Mammary epithelial cell (primary cell): ENCODE measurements at places on chromosomes 13 and 19. TPM values are rescaled to one million over a fixed set of nuclear protein-coding genes. Genes with fewer than 3 reads are reported as not detected.

PRKCG gene
- polyA plus RNA-seq: not detected

VMAC gene
- 1.2 TPM for polyA plus RNA-seq

DNA sequence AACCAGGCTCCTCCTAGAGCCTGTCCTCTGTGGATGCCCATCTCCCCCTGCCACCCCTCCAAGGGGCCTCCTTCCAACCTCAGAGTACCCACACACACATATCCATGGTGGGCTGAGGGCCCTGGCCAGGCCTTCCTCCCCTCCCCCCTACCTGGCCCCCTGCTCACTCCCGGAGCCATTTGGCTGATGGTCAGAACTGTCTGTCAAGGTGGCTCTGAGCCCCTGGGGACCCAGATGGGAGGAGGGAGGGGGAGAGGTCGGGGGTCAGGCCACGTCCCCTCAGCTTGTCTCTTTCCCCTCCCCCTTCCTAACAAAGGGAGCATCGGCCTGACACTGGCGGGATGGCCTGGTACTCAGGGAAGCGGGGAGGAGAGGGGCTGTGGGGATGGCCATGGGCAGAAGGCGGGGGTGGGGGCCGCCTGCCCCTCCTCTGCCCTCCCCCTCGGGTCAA, 18.7 kb upstream of the POU2F2 start:
- DNase-seq: no peak

DNA sequence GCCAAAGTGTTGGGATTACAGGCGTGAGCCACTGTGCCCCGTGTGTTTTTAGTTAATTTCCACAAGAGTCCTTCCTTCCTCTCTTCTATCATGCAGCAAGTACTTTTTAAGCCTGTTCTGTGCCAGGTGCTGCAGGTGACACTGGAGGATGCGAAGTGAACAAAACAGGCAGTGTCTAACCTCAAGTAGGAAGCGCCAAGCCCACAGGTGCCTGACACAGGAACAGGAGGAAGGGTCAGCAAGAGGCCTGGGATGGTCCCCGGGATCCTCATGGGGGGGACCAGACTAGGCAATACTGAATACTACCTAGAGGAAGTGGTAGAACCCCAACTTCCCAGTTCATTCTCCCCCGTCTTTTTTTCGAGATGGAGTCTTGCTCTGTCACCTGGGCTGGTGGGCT, 1.8 kb upstream of the CALR start:
- DNase-seq: no peak

GRCh38 chr13:38582133-38582532, 104.7 kb upstream of the FREM2 start:
- DNase-seq: peak; percentile 44

DNA sequence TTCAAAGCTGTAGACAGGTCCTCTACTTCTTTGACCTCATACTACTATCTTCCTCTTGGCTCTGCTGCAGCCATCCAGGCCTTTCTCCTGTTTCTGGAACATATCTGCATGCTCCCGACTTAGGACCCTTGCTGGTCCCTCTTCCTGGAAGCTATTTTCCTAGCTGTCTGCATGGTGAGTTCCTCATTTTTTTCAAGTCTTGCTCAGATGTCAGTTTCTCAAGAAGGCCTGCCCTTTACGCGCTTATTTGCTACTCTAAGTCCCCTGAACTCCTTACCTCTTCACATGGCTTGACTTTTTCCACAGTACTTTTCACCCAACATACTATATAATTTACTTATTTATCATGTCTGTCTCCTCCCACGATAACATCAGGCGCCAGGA, 31.4 kb downstream of the DNAJC3 start:
- DNase-seq: no peak

GRCh38 chr13:45873491-45874325, 22.2 kb upstream of the SIAH3 start:
- peak; percentile 60 for DNase-seq

- no peak for DNase-seq
Measured at GRCh38 chr13:78176880-78177279, 258.2 kb upstream of the EDNRB start.

DNA sequence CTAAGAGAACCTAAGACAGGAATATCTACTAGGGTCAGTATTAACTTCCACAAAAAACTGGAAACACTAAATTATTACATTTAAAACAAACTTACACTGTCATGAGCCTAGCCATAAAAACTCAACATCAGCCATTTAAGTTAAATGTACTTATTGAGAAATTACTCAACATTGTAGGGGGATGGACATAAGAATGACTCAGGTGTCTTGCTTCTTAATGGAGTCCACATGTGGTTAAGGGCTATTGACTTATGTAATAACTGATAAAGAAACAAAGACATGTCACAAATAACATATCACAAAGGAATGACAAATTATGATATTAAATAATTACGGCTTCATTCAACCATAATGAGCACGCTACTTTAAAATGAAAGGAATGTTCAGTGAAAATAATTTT, 36.2 kb downstream of the CLDN10 start:
- DNase-seq: peak; percentile 57

- no peak for DNase-seq
Measured at GRCh38 chr19:11387162-11388034, 3.3 kb upstream of the EPOR start.
